Osteocyte (in vitro differentiated cells): ENCODE measurements at places on chromosomes 11 and 22. TPM values are rescaled to one million over a fixed set of nuclear protein-coding genes. Genes with fewer than 3 reads are reported as not detected.

DNA sequence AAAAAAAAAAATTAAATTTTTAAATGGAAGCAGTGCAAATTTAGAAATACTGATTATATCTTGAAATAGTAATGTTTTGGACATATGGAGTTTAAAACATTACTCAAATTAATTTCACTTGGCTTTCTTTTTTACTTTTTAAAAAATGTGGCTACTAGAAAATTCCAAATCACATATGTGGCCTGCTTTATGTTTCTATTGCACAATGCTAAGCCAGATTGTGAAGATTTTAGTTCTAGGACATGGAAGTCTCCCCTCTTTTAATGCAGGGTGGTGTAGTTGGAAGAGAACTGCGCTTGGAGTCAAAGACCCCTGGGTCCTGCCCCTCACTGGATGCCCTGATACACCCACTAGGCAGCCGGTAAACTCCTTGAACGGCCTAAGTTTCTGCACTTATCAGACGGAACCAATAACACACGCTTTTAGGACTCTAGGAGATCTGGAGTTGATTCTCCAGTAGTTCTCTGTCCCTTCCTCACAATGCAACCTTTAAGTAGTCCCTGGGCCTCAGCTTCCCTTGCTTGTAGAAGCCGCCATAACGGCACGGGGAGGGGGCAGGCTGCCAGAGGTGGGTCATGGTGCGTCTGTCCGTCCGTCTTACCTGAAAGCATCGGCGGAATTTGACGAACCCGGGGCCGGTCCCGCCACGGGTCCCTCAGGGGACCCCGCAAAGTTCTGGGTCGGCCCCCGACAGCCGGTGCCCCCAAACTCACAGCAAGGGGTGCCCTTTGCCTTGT lies 505 bp downstream of the FAM227A start:
- no peaks in the 10 kb centered on the region for H3K36me3 ChIP-seq
- DNase-seq, result no peak
- H3K4me3 ChIP-seq, result peak overlapping the region; percentile 90
- no peaks in the 10 kb centered on the region for H3K27me3 ChIP-seq
- peak overlapping the region; percentile 99 for H3K27ac ChIP-seq
- peaks cover 13% of the 10 kb centered on the region for H3K4me1 ChIP-seq

- no peaks in the 10 kb centered on the region for H3K36me3 ChIP-seq
- H3K4me1 ChIP-seq, result no peaks in the 10 kb centered on the region
- H3K4me3 ChIP-seq, result no peak overlapping the region
- DNase-seq, result no peak
Observed at GRCh38 chr11:87901341-87901740, 273.9 kb downstream of the RAB38 start.

- no peak overlapping the region for H3K4me3 ChIP-seq
- DNase-seq, result no peak
- H3K27ac ChIP-seq, result peak overlapping the region; percentile 12
- H3K36me3 ChIP-seq, result peaks cover 4% of the 10 kb centered on the region
- peaks cover 53% of the 10 kb centered on the region for H3K4me1 ChIP-seq
Observed at GRCh38 chr11:125211191-125211947, 46.8 kb downstream of the PKNOX2 start.

DNA sequence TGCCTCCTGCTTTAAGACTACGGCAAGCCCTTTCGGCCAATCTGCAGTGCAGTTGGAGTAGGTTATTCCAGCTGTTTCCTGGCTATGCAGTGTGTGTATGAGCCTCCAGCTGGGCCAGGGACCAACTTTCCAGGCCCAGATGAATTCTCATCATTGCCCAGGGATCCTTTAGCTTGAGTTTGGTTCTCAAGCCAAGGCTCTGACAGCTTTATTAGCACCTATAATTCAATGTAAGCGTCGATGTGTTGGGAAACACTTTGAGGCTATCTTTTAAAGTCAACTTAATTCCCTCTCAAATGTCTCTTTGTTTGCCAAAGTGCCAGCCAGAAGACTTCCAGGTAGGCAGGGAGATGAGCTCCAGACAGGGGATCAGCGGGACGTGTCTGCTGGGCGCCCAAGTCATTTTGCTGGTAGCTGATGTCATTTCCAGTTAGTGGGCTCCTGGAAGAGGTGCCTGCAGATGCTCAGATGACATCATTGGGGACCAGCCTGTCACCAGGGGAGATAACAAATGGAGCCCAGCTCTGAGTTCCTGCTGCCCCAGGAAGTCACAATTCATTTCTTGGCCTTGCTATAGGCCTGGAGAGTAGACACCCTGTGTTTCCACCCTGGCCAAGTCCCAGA lies 520.4 kb downstream of the SOX6 start:
- H3K36me3 ChIP-seq, result no peaks in the 10 kb centered on the region
- no peak overlapping the region for H3K4me3 ChIP-seq
- no peak overlapping the region for H3K27ac ChIP-seq
- H3K27me3 ChIP-seq, result no peaks in the 10 kb centered on the region
- no peak for DNase-seq
- peaks cover 4% of the 10 kb centered on the region for H3K4me1 ChIP-seq

DNA sequence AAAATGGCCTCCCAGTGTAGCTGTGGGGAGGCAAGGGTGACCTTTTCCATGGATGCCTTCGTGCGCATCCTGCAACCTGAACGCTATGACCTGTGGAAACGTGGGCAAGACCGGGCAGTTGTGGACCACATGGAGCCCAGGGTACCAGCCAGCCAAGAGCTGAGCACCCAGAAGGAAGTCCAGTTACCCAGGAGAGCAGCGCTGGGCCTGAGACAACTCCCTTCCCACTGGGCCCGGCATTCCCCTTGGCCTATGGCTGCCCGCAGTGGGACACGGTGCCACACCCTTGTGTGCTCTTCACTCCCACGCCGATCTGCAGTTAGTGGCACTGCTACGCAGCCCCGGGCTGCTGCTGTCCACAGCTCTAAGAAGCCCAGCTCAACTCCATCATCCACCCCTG lies 24.8 kb downstream of the KDM4D start:
- no peak for DNase-seq
- H3K4me1 ChIP-seq, result no peaks in the 10 kb centered on the region
- no peaks in the 10 kb centered on the region for H3K36me3 ChIP-seq
- H3K27ac ChIP-seq, result peak overlapping the region; percentile 5

CYTH4 gene
- not detected in 2 replicates for total RNA-seq

GRCh38 chr11:12827929-12828812 lies 153.9 kb downstream of the TEAD1 start:
- no peak for DNase-seq
- peak overlapping the region; percentile 83 for H3K4me3 ChIP-seq
- no peaks in the 10 kb centered on the region for H3K27me3 ChIP-seq

DNA sequence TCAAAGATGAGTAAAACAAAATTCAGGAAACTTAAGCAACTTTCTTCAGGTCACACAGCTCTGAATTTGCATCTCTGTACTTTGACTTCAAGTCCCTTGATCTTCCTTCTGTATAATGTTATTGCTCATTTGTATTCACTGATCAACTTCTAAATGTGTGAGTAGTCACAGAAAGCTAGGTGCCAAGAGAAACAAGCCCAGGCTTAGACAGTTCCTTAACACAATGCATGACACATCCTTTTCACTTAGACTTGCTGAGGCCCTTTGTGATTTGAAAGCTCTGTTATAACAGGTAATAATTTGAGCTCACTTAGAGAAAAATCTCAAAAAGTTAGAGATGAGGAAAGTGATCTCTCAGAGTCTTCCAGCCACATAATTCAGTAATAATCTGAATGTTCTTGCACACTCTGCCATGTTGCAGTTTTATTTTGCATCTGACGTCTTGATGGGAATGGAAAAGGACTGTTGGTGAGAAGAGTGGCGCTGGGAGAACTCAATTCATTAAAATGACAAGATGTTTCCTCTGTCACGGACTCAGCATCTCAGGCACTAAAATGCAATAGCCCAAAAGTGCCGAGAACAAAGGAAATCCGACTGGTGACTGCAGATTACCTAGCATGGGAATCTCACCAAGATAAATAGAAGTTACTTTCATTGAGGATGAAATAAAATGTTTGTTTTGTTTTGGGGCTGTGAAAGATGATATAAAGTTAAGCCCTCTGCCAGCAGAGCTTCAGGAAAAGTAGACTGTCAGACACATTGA lies 665.3 kb downstream of the OPCML start:
- no peak overlapping the region for H3K4me3 ChIP-seq
- H3K27me3 ChIP-seq, result no peaks in the 10 kb centered on the region
- no peak overlapping the region for H3K27ac ChIP-seq

- no peaks in the 10 kb centered on the region for H3K36me3 ChIP-seq
- peaks cover 4% of the 10 kb centered on the region for H3K4me1 ChIP-seq
- DNase-seq, result no peak
- no peak overlapping the region for H3K27ac ChIP-seq
- H3K4me3 ChIP-seq, result no peak overlapping the region
Observed at GRCh38 chr11:23100726-23101125, 240.5 kb upstream of the CCDC179 start.

RBFOX2 gene
- total RNA-seq, result 151 and 153 TPM in 2 replicates

- H3K27ac ChIP-seq, result no peak overlapping the region
- no peaks in the 10 kb centered on the region for H3K36me3 ChIP-seq
- H3K4me3 ChIP-seq, result no peak overlapping the region
- H3K4me1 ChIP-seq, result no peaks in the 10 kb centered on the region
- H3K27me3 ChIP-seq, result peaks cover 15% of the 10 kb centered on the region
Observed at GRCh38 chr11:22769081-22769480, 60.5 kb downstream of the SVIP start.

- no peaks in the 10 kb centered on the region for H3K36me3 ChIP-seq
- no peaks in the 10 kb centered on the region for H3K4me1 ChIP-seq
- no peak for DNase-seq
- no peak overlapping the region for H3K4me3 ChIP-seq
- peaks cover 8% of the 10 kb centered on the region for H3K27me3 ChIP-seq
Observed at GRCh38 chr11:77542296-77542695, 47.5 kb upstream of the AQP11 start.

DNA sequence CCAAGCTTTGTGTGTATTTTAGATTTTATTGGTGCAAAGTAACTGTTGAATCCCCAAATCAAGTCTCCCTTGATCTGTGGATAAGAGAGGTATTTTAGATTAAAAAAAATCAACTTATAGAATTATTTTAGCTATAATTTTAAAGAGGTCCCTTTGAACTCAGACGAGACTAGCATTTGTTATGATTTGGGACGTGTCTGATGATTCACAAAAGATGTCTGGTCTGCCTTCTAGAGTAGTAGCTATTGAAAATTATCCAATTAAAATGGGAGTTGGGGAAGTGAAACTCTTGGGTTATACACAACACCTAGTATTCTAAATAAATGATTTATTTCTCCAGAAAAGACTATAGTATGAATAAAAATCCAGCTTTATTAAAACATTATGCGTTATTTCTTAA lies 227.9 kb upstream of the GRIA4 start:
- no peak overlapping the region for H3K27ac ChIP-seq
- no peak overlapping the region for H3K4me3 ChIP-seq
- no peak for DNase-seq
- H3K27me3 ChIP-seq, result no peaks in the 10 kb centered on the region
- no peaks in the 10 kb centered on the region for H3K4me1 ChIP-seq

- DNase-seq, result no peak
- no peak overlapping the region for H3K27ac ChIP-seq
- H3K36me3 ChIP-seq, result no peaks in the 10 kb centered on the region
- H3K4me1 ChIP-seq, result no peaks in the 10 kb centered on the region
Observed at GRCh38 chr11:88206751-88207150, 31.5 kb upstream of the RAB38 start.

MRPL40 gene
- 24.2 and 29.6 TPM in 2 replicates for total RNA-seq

VSIG2 gene
- 0.30 TPM in 1 of 2 replicates, not detected in the other for total RNA-seq

- no peaks in the 10 kb centered on the region for H3K36me3 ChIP-seq
- H3K4me1 ChIP-seq, result peaks cover 6% of the 10 kb centered on the region
- no peak overlapping the region for H3K4me3 ChIP-seq
- DNase-seq, result no peak
- H3K27ac ChIP-seq, result no peak overlapping the region
Observed at GRCh38 chr11:123543797-123544196, 110.6 kb downstream of the SCN3B start.

DNA sequence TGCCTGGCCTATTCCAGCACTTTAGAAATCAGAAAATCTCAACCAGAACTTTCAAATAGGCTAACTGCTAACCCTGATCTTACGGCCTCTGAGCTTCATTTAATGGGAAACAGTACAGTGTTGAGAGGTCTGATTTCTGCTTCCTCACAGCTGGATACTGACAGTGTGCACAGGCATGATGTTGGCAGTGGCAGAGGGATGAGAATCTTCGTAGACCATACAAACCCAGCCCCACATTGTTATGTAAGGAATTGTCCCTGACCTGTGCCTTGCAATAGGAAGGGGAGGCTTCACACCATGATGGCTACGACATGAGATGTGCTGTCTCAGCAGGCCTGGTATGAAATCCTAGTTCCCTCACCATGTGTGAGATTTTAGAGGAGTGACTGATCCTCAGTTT lies 49.0 kb downstream of the CD44 start:
- H3K27ac ChIP-seq, result peak overlapping the region; percentile 18
- DNase-seq, result no peak
- peaks cover 23% of the 10 kb centered on the region for H3K4me1 ChIP-seq
- peaks cover 42% of the 10 kb centered on the region for H3K36me3 ChIP-seq
- H3K4me3 ChIP-seq, result no peak overlapping the region
- no peaks in the 10 kb centered on the region for H3K27me3 ChIP-seq

GRCh38 chr22:27986937-27987336 lies 67.9 kb upstream of the PITPNB start:
- H3K4me1 ChIP-seq, result peaks cover 41% of the 10 kb centered on the region
- H3K4me3 ChIP-seq, result no peak overlapping the region
- peak overlapping the region; percentile 81 for H3K27ac ChIP-seq

OR10D3 gene
- total RNA-seq, result not detected in 2 replicates

KCNJ4 gene
- total RNA-seq, result 0.43 and 0.57 TPM in 2 replicates

DNA sequence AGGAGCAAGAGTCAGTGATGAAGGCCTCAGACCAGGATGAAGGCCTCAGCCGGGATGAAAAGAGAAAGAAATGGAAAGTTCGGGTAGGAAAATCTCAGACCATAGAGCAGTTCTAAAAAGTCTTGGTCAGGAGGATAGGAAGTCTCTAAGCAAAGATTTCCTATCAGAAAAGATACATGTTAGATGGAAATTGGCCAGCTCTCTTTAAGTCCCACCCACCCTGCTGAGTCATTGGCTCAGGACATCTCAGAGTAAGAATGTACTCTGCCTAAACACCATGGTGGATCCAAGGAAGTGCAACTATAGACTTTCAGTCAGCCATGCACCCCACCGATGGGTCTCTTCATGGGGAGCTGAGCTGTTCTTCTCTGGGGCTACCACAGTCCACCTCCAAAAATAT lies 4.4 kb downstream of the OR8B3 start:
- no peaks in the 10 kb centered on the region for H3K4me1 ChIP-seq
- no peaks in the 10 kb centered on the region for H3K27me3 ChIP-seq
- no peak for DNase-seq
- no peaks in the 10 kb centered on the region for H3K36me3 ChIP-seq
- H3K27ac ChIP-seq, result no peak overlapping the region
- H3K4me3 ChIP-seq, result no peak overlapping the region

DNA sequence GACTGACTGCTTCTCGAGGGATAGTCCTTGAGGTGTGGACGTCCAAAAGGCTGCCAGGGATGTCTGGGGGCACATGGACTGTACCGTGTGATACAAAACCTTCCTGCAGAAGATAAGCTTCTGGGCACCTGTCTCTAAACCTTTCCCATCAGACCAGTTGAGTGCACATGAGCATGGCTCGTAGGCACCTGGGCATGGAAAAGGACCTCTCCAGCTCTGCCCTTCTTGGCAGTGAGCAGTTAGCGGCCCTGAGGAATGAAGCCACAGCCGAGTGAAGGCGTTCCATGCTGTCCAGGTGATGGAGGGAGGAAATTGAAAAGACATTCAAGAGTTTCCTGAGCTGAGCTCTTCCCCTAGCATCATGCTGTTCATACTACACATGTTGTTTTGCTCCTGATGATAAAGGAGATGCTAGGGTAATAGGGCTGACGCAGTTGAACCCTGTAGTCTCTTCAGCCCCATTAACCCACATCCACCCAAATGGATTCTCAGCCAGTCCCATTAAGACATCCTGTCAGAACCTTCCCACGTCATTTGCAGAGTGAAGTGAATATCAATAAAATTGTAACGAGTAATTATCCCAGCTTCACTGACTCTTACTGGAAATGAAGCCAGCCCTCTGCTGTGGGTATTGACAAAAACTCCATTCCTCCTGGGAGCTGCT lies 138.6 kb downstream of the KIRREL3 start:
- H3K4me3 ChIP-seq, result no peak overlapping the region
- H3K36me3 ChIP-seq, result no peaks in the 10 kb centered on the region
- DNase-seq, result peak; percentile 73

POU2F3 gene
- total RNA-seq, result not detected in 2 replicates
